ENCODE measurements at places on chromosomes 2 and 18. TPM values are rescaled to one million over a fixed set of nuclear protein-coding genes. Genes with fewer than 3 reads are reported as not detected.

Gene ARHGAP15
- 0.67 TPM for polyA plus RNA-seq

Gene CAB39
- 38.2 TPM for polyA plus RNA-seq

DNA sequence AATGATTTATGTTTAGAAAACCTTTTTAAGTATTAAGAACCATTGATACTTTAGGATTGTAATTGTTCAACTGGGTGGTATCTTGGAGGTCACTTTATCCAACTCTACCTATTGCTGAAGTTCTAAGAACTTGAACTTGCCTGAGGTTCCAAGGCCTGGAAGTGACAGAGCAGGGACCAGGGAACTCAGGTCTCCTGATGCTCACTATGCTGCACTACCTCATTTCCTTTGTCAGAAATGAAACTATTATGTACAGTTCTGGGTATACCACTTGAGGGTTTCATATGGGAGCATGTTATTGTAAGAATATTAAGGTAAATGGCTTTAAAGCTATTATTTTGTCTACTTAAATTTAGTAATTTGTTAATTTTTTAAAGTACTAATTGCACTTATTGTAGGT, 3.0 kb downstream of the MBD5 start:
- DNase-seq, result no peak
- H3K4me3 ChIP-seq, result no peak overlapping the region
- no peaks in the 10 kb centered on the region for H3K36me3 ChIP-seq
- H3K27ac ChIP-seq, result no peak overlapping the region
- no peaks in the 10 kb centered on the region for H3K4me1 ChIP-seq
- no peaks in the 10 kb centered on the region for H3K27me3 ChIP-seq

Gene CAPN14
- polyA plus RNA-seq, result not detected

DNA sequence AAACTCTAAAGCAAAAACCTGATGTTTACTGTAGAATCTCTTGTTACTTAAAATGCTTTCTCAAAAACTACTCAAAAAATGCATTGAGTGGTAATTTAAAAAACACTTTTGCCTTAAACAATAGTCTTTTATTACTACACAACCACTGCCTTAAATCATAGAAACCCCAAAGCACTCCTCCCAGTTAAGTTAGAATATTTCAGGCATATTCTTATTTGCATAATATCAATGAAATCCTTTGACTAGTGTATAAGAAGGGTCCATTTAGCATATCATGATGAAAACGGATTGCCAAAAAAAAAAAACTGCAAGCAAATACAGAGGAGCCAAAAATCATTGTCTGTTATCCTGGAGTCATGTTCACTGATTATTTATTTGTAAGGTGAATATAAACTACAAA, 119.2 kb downstream of the PTPRM start:
- no peaks in the 10 kb centered on the region for H3K27me3 ChIP-seq
- H3K4me3 ChIP-seq, result no peak overlapping the region
- H3K27ac ChIP-seq, result no peak overlapping the region
- no peaks in the 10 kb centered on the region for H3K36me3 ChIP-seq
- no peak for DNase-seq
- H3K4me1 ChIP-seq, result no peaks in the 10 kb centered on the region

Gene GPR39
- polyA plus RNA-seq, result 4.3 TPM

DNA sequence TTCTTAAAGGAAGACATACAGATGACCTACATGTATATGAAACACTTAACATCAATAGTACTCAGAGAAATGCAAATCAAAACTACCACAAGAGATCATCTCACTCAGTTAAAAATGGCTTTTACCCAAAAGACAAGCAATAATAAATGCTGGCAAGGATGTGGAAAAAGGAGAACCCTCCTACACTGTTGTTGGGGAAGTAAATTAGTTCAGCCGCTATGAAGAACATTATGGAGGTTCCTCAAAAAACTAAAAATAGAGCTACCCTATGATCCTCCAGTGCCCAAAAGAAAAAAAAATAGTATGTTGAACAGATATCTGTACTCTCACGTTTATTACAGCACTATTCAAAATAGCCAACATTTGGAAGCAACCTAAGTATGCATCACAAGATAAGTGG, 1579.4 kb upstream of the TMEFF2 start:
- H3K4me3 ChIP-seq, result no peak overlapping the region
- no peak for DNase-seq
- H3K36me3 ChIP-seq, result no peaks in the 10 kb centered on the region
- no peaks in the 10 kb centered on the region for H3K27me3 ChIP-seq

Data from small intestine (tissue), 16 donors.